ENCODE measurements at places on chromosomes 2 and 18.

GRCh38 chr18:64752707-64753106, 603.8 kb upstream of the LINC00305 start:
- H3K4me3 ChIP-seq: no peak overlapping the region
- no peaks in the 10 kb centered on the region for H3K27me3 ChIP-seq
- no peak for DNase-seq
- no peak overlapping the region for H3K27ac ChIP-seq
- H3K4me1 ChIP-seq: no peaks in the 10 kb centered on the region

DNA sequence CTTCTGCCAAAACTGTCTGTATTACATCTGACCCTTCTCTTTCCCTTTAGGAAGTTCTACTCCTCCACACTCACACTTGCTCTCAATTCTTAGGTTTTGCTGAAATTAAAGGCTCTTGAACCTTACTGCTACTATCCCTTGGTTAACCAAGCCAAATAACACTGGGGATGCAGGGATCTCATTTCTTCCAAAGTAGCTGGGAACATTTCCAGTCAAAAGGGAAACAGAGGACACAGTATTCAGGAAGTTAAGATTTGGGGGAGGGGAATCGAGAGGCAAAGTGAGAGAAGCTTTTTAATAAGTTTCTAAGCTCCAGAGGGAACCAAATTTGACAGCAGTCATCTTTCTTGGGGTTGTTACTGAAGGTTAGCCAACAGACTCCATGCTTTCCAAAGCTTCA, 6.2 kb downstream of the SEPTIN2 start:
- H3K27me3 ChIP-seq: no peaks in the 10 kb centered on the region
- H3K4me1 ChIP-seq: peaks cover 75% of the 10 kb centered on the region
- peaks cover 9% of the 10 kb centered on the region for H3K36me3 ChIP-seq
- no peak for DNase-seq

GRCh38 chr2:201280191-201281040, 20.1 kb downstream of the CASP8 start:
- no peak for DNase-seq
- no peaks in the 10 kb centered on the region for H3K4me1 ChIP-seq
- H3K27me3 ChIP-seq: no peaks in the 10 kb centered on the region
- H3K27ac ChIP-seq: no peak overlapping the region
- no peak overlapping the region for H3K4me3 ChIP-seq

- no peaks in the 10 kb centered on the region for H3K4me1 ChIP-seq
- no peak overlapping the region for H3K27ac ChIP-seq
- H3K36me3 ChIP-seq: no peaks in the 10 kb centered on the region
- DNase-seq: no peak
- H3K4me3 ChIP-seq: no peak overlapping the region
Observed at GRCh38 chr2:209610631-209611030, 161.0 kb upstream of the UNC80 start.

- no peak for DNase-seq
- no peaks in the 10 kb centered on the region for H3K27me3 ChIP-seq
- H3K36me3 ChIP-seq: no peaks in the 10 kb centered on the region
- no peaks in the 10 kb centered on the region for H3K4me1 ChIP-seq
- H3K4me3 ChIP-seq: no peak overlapping the region
Observed at GRCh38 chr2:56239437-56239836, 55.6 kb downstream of the CCDC85A start.

- no peaks in the 10 kb centered on the region for H3K27me3 ChIP-seq
- no peak overlapping the region for H3K4me3 ChIP-seq
- no peaks in the 10 kb centered on the region for H3K36me3 ChIP-seq
- no peaks in the 10 kb centered on the region for H3K4me1 ChIP-seq
- no peak for DNase-seq
Observed at GRCh38 chr2:145076085-145076484, 556.2 kb upstream of the ZEB2 start.

DNA sequence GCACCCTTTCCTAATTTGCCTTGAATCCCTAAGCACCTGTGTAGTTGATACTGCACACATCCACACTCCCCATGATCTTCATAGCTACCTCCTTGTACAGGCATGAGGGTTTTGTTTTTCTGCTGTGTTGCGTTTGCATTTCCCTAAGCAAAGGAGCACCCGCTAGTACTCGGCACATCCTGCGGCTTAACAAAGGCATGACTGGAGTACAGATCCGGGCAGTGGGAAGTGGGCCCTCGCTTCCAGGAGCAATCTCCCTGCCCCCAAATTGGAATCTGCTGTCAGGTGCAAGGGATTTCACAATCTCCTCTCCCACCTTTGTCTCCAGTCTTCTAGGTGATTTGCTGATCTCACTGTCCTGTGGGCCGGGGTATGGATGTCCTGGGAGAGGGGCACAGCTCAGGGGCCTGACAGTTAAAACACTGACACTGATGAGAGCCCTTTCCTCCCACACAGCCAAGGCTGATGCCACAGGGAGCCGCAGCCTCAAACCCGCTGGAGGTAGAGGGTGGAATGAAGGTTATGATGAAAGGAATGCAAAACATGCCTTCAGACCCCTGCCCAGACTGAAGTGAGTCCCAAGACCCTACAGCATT, 98.7 kb upstream of the THOC1 start:
- H3K36me3 ChIP-seq: no peaks in the 10 kb centered on the region
- H3K27ac ChIP-seq: no peak overlapping the region
- no peaks in the 10 kb centered on the region for H3K27me3 ChIP-seq
- H3K4me1 ChIP-seq: peaks cover 23% of the 10 kb centered on the region

DNA sequence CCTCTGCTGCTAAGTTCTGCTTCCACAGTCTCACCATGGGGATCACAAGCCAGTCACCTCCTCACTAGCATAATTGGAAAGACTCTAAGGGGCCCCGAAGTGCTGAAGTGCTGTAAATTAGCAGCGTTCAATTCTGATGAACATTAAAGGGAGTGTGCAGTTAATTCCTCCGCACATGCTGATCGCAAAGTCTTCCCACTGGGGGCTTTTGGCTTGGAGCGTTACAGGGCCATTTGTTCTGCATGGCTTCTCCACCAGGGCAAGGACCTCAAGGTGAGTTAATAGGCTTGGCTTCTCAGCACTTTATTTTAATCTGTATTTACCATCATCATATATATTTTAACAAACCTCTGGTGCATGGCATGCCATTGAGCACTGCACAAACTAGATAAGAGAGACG, 216.3 kb upstream of the PARD3B start:
- H3K27ac ChIP-seq: no peak overlapping the region
- H3K27me3 ChIP-seq: no peaks in the 10 kb centered on the region
- no peaks in the 10 kb centered on the region for H3K4me1 ChIP-seq

GRCh38 chr2:70381235-70381634, 79.4 kb upstream of the FAM136A start:
- no peaks in the 10 kb centered on the region for H3K27me3 ChIP-seq
- H3K36me3 ChIP-seq: no peaks in the 10 kb centered on the region
- no peak overlapping the region for H3K4me3 ChIP-seq
- H3K4me1 ChIP-seq: no peaks in the 10 kb centered on the region
- H3K27ac ChIP-seq: no peak overlapping the region
- DNase-seq: no peak

GRCh38 chr2:102473631-102474030, 605 bp downstream of the SLC9A4 start:
- no peaks in the 10 kb centered on the region for H3K4me1 ChIP-seq
- H3K27ac ChIP-seq: no peak overlapping the region

GRCh38 chr2:148952621-148953020, 77.6 kb downstream of the KIF5C start:
- H3K27ac ChIP-seq: no peak overlapping the region
- no peaks in the 10 kb centered on the region for H3K27me3 ChIP-seq
- no peak overlapping the region for H3K4me3 ChIP-seq
- DNase-seq: no peak
- H3K36me3 ChIP-seq: no peaks in the 10 kb centered on the region

GRCh38 chr2:120793682-120794403, 58.2 kb downstream of the GLI2 start:
- H3K4me1 ChIP-seq: peaks cover 17% of the 10 kb centered on the region
- DNase-seq: no peak
- H3K27ac ChIP-seq: no peak overlapping the region
- no peaks in the 10 kb centered on the region for H3K27me3 ChIP-seq
- H3K4me3 ChIP-seq: no peak overlapping the region
- H3K36me3 ChIP-seq: no peaks in the 10 kb centered on the region

DNA sequence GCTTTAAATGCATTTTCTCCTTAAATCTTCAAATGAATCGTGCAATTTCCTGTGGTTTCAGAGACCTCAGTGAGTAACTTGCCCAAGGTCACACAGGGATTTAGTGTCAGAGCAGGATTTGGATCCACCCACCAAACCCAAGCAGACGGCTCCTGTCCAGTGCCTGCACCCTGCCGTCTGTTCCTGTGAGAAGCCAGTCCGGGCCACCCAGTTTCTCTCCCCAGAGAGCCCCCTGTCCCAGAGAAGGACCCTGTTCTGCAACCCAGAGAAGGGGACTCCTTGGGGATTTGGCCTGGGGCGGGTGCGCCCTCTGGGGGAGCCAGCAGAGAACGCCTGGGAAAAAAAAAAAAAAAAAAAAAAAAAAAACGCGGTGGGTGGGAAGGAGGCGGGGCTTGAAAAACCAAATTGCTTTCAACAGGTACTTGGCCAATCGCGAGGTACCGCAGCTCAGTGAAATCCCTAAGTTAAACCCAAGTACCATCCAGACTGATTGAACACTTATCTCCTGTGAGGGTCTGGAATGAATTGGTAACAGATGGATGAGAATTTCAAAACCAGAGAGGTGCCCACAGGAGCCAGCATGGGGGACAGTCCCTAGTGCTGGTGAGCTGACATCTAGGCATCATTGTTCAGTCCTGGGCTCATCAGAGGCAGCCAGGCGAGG, 30.9 kb upstream of the REEP1 start:
- no peak overlapping the region for H3K27ac ChIP-seq
- peaks cover 7% of the 10 kb centered on the region for H3K4me1 ChIP-seq
- H3K27me3 ChIP-seq: no peaks in the 10 kb centered on the region
- DNase-seq: no peak

Data from vagina (tissue), 2 donors.